ENCODE measurements at places on chromosomes 13 and 19. TPM values are rescaled to one million over a fixed set of nuclear protein-coding genes. Genes with fewer than 3 reads are reported as not detected.

MLLT1 gene
- total RNA-seq = 3.1 TPM

ELSPBP1 gene
- not detected for total RNA-seq

AMH gene
- total RNA-seq = 2.3 TPM

S1PR4 gene
- total RNA-seq = 3.6 TPM

OLFM4 gene
- total RNA-seq = not detected

APOE gene
- 2.4 TPM for total RNA-seq

SUGP1 gene
- total RNA-seq = 27.0 TPM

ZNF17 gene
- total RNA-seq = 13.4 TPM

RCBTB1 gene
- total RNA-seq = 22.0 TPM

CEACAM20 gene
- not detected for total RNA-seq

OR7C1 gene
- not detected for total RNA-seq

THSD8 gene
- not detected for total RNA-seq

C19orf38 gene
- total RNA-seq = 0.16 TPM

VMAC gene
- total RNA-seq = 3.7 TPM

LPAR6 gene
- 47.9 TPM for total RNA-seq

AMER2 gene
- not detected for total RNA-seq

SOX21 gene
- not detected for total RNA-seq

Data from bladder microvascular endothelial cell (primary cell).